ENCODE measurements at places on chromosomes 16 and 17.
A peak's percentile ranks its signal among the peaks of the same experiment; 100 is the strongest.

DNA sequence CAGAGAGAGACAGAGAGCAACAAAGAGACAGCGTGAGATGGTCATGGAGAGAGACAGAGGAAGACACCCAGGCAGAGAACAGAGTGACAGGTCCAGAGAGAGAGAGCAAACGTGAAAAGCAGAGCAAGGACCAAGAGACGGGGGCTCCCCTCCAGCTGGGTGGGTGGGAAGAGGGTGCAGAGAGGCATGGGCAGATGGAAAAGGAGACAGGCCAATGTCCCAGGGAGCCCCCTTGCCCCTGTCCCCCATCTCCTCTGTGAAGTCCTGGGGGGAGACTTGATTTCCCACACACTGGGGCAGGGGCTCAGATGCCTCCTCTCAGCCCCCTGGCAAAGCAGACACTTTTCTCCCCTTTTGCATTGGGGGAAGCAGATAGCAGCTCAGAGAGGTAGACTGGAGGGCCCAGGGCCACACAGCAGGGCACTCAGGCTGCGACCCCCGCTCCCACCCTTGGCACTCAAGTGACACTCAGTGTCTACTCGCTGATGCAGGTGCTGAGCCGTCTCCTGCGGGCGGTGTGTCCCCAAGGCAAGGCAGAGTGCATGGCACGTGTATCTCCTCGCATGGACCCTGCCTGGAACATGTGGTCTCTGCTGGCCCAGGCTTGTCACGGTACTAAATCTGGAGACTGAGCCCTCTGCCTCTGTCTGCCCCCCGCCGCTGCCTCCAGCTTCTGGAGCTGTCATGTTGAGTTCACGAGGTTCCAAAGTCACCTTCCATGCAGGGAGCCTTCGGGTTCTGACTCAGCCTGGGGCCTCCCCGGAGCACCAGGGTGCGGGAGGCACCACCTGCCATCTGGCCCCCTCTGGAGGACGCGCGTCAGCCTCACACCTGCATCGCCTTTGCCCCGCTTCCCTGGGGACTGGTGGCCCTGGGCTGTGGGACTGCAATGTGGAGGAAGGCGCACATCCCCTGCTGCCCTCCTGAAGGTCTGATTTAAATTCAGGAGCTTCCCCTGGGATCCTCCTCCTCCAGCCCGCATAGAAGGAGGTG lies 215.9 kb upstream of the GSE1 start:
- DNase-seq: peak; percentile 16

DNA sequence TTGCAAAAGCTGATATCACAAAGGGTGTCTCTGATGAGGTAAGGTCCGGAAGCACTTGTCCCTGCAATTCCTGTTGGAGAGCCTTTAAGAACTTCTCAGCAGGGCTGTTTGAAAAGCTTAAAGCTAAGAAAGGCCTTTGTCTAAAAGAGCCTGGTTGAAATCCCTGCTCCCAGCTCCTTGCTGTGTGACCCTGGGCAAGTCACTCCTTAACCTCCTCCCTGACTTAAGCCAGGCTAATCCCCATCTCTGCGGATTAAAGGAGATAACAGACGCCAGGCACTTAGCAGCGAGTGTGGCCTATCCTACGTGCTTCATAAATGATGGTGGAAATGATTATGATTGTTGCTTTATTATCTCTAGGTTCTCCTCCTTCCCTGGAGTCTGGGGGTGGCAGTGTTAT lies 368.0 kb upstream of the RBFOX1 start:
- DNase-seq: no peak

GRCh38 chr16:88911136-88911945 lies 44.9 kb upstream of the PABPN1L start:
- no peak for DNase-seq

- no peak for DNase-seq
Measured at GRCh38 chr16:52603015-52603414, 56.1 kb upstream of the TOX3 start.

DNA sequence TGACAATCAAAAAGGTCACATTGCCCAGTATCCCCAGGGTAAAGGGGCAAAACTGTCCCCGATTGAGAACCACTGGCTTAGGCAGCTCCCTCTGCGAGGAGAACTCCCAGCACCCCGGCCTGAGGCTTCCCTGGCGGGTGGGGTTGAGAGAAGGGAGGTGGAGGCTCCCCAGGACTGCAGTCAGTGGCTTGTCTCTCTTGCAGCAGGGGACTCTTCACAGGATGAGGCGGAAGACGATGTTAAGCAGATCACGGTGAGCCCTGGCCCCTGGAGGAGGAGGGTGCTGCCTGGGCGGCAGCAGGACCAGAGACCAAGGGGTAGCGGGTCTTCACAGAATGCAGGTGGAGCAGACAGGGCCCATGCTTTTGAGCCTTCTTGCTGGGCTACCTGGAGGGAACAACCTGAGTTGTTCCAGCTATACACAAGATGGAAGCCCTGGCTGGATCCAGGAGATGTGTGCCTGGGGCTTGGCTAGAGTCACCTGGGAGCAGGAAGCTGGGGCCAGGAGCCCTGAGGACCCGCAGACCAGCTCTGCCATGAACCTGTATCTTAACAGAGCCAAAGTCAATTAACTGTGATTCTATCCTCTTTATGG lies 16.8 kb downstream of the POLR3E start:
- DNase-seq: no peak

DNA sequence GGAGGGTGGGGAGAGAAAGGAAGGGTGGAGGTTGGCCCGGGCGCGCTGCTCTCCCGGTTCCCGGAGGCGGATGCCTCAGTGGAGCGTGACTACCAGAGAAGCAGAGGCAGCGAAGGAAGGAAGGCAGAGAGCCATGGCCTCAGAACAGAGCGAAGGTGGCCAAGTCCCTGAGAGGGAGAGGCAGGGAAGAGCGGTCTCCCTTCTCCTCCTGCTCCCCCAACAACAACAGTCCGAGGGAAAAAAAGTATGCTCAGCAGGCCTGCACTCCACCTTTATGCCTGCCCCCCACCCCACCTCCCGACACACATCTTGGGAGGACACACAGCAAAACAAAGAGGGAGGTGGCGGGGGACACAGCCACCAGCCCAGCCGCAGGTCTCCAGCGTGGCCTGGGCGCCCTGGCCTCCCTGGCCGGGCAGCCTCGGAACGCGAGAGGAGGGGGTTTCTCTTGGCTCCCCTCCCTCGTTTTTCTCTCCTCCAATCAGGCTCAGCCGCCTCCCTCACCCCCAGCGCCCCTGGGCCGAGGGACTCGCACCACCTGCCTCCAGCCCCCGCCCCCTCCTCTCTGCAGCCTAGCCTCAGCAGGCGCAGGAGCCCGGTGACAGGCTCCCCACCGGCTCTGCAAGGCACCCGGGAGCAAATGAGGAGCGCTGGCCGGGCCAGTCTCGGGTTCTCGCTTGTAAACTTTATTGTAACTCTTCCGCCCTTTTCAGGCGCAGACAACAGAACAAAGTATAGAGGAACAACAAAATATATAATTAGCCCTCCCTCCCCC lies 1.1 kb upstream of the HOXB7 start:
- no peak for DNase-seq

- DNase-seq: peak; percentile 2
Measured at GRCh38 chr17:70137451-70138230, 31.7 kb upstream of the KCNJ2 start.

DNA sequence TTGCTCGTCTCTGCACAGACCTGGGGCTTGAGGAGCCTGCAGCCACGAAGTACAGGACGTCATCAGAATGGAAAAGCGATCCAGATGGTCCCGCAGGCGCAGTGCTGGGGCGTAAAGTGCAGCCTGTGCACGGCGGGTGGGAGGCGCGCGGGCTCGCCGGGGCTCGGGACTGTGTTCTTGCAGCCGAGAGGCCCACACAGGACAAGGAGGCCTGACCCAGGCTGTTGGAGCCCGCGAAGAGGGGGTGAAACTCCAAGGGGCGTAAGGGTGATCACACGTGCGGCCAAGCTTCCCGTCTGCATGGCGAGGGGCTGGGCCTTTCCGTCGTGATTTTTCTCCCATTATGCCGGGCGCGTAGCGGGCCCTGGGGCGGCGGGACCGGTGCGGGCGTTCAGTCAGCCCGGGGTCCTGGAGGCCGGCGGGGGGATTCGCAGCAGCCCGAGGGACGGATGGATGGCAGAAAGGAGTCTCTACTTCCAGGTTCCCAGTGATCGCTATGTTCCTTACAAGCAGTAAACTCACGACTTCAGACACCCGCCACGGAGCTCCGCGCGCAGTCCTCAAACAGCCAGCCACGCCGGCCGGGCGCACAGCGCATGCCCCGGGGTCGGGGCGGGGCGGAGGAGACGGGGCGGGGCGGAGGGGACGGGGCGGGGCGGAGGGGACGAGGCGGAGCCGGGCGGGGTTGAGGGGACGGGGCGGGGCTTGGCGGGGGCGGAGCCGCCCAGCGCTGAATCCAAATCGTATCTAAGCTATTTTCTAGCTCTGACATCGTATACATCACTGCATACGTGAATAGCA lies 141.0 kb upstream of the KCNJ18 start:
- peak; percentile 79 for DNase-seq

- no peak for DNase-seq
Measured at GRCh38 chr16:4663777-4664465, 29.4 kb upstream of the NUDT16L1 start.

DNA sequence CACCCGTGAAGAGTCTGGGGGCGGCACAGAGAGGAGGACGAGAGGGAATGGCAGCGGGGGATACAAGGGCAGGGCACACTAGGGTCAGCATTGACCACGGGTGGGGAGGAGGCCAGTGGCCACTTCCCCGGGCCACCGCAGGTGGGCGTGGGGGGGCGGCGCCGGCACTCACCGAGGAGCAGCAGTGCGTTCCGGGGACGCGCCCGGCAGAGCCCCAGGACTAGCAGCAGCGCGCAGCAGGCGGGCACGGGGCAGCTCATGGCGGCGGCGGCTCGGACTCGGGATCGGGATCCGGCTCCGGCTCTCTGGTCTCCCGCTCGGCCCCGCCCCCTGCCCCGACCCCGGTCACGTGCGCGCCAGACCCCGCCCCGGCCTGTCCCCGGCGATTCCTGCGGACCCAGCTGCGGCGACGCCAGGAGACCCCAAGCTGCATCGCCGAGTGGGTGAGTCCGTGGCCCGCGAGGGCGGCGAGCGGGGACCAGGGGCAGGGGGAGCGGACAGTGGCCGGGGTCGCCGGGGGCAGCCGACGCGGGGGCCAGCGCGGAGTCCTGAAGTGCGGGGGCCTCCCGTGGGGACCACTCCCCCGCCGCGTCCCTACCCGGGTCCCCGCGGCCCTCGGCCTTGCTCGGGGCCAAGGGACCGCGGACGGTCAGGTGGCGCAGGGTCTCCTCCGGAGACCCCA lies at the start of the genes SGSH and SLC26A11:
Gene SGSH (minus strand): TSS at position 280 of the 682 bp plus-strand sequence. CDS start 20 bp downstream, at position 260.
Gene SLC26A11 (plus strand): TSS at position 374 of the 682 bp plus-strand sequence. CDS start 1,134 bp downstream, outside the sequence.
- DNase-seq: peak; percentile 71

GRCh38 chr16:23064639-23065038 lies 84.6 kb downstream of the USP31 start:
- DNase-seq: no peak

DNA sequence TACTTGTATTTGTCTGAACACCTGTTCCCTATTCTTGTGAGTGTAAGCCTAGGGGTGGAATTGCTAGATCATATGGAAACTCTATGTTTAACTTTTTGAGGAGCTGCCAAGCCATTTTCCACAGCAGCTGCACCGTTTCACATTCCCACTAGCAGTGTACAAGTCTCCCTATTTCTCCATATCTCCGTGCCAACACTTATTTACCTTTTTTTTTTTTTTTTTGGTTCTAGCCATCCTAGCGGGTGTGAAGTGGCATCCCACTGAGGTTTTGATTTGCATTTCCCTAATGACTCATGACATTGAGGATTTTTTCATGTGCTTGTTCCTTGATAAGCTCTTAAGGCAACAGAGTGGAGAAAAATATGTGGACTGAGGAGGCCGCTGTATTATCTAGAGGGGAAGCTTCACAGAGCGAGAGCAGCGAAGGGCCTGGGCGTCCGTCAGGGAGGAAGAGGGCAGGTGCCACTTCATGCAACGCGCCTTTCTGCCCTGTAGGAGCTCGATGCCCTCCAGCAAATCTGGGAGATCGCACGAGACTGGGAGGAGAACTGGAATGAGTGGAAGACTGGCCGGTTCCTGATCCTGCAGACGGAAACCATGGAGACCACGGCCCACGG lies 50.0 kb downstream of the DNAH2 start:
- no peak for DNase-seq
